ENCODE measurements at places on chromosomes 3 and 15.

DNA sequence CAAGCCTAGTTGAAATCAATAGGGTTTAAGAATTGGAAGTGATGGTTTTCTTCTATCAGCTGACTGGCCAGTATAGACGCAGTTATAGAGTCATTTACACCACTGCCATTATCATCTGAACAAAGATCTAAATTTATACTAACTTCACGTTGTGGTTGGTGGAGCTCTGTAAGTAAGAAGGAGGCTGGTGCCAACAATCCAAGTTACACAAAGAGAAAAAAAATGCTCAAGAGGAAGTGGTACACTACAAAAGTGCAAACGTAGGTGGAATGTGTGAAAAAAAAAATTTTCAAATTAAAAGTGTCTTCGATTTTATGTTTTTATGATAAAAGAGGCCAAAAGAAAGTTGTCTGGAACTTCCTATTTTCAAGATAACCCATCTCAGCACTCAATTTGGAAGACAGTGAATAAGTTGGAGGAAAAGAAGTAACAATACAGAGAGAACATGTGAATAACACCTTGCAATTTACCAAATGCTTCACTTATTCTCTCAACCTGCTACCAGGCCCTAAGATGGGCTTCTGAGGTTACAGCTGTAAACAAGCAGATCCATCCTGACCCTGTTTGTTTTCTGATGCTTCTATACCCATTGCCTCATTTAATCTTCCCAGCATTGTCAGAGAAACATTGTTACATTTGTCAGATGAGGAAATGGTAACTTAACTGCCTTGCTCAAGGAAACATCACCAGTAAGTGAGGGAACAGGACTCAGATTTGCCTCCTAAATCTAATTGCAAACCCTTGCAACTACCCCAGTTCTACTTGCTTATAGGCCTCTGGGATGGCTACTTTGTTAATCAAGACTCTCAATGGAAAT, 12.0 kb upstream of the TASOR start:
- no peak for DNase-seq

DNA sequence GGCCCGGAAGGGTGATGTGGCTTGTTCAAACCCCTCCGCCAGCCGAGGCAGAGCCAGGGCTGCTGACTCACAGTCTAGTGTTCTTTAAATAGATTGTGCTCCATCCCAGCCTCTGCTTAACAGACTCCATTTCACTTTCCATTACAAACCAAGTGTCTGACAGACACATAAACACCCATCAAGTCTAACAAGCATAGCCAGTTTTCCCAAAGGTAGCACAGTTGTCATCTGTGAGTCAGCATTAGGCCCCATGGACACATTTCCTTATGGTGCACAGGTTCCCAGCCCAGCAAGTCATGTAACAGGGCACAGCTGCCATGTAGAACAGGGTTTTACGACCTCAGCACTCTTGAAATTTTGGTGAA, 109.9 kb upstream of the RAP2B start:
- no peak for DNase-seq

GRCh38 chr15:59792359-59792758, 103.2 kb upstream of the BNIP2 start:
- no peak for DNase-seq

GRCh38 chr3:42936157-42936981, 30.4 kb downstream of the ZNF662 start:
- DNase-seq: no peak

- DNase-seq: no peak
These were observed 36.2 kb downstream of the EHD4 start for GRCh38 chr15:41936155-41936554.

DNA sequence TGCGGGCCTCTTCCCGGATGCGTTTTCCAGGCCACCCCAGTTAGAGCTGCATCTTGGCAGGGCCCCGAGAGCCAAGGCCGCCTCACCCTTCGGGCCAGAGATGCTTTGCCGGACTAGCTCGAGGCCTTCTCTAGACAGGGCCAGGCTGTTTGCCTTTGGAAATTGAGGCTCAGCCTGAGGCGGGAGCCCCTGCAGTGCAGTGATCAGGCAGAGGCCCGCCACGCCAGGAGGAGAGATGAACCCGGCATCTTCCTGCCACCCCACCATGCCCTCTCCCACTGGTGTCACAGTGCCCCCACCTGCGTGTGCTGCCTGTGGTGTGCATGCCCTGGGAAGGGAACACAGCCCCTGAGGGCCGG, 8.9 kb upstream of the ROPN1B start:
- no peak for DNase-seq

DNA sequence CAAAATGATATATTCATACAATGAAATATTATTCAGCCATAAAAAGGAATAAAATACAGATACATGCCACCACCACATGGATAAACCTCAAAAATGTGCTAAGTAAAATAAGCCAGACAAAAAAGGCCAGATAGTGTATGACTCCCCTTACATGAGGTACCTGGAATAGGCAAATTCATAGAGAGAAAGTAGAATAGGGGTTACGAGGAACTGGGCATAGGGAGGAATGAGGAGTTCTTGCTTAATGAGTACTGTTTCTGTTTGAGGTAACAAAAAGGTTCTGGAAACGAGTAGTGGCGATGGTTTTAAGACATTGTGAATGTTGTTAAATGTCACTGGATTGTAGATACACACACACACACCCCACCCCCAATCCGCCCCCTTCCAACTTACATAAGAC, 8.2 kb downstream of the RAF1 start:
- DNase-seq: no peak

DNA sequence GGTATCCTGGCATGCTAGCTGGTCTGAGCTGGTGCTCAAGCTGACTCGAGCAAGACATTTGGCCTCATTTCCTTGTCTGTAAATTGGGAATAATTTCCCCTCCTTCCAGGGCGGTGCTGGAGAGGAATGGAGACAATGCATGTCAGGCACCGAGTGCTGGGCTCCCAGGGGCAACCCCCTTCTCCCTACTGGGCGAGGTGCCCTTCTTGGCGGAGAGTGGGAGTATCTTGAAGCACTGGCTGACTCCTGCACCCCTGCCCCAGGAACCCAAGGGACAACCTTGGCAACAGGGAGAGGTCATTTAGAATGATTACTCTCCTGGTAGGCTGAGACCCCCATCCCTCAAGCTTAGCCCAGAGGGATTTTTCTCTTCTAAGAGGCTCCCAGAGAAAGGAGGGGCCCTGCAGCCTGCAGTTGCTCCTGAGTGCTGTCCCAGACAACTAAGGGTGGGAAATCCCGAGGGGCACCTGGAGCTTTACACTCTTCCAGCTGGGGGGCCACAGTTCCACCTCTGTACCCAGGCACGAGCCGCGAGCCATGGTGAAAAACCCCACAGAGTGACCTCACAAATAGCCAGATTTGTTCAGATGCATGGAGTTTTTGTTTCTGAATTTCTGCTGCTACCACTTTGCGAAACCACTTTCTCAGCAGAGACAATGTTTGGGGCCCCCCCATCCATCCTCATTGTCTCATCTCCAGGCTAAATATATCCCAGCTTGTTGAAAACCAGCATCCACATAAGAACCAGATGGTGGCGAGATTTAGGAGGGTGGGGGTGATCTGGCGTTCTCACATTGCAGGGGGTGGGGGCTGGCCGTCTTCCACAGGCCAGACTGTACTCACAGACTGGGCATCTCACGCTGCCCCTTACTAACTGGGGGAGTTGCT, 44.8 kb downstream of the ABTB1 start:
- DNase-seq: no peak

DNA sequence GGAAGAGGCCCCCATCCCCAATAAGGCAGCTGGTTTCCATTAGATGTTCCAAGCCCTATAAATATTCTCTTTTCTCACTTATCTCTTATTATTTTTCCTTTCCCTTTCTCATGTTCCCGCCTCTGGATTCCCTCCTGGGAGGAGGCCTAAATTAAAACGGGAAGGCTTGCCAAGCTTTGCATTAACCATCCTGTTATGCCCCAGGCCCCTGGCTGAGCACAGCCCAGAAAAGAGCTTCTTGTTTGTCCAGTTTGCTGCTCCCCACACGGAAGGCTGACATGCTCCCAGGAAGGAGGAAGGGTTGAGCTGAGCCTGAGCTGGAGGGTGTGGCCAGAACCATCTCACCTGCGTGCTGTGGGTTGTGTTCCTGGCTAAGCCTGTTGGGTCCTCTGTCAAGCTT, 63.1 kb upstream of the BOC start:
- DNase-seq: no peak

DNA sequence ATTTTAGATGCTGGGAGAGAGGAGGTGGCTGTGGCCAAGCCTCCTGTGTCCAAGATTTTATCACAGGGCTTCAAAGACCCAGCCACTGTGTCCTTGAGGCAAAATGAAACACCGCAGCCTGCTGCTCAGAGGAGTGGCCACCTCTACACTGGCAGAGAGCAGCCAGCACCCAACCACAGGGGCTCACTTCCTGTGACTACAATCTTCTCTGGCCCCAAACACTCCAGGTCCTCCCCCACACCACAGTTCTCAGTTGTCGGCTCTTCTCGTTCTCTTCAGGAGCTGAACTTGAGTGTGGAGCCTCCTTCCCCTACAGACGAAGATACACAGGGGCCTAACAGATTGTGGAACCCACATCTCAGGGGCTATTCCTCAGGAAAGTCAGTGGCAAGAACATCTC, 45.6 kb downstream of the CDAN1 start:
- no peak for DNase-seq

DNA sequence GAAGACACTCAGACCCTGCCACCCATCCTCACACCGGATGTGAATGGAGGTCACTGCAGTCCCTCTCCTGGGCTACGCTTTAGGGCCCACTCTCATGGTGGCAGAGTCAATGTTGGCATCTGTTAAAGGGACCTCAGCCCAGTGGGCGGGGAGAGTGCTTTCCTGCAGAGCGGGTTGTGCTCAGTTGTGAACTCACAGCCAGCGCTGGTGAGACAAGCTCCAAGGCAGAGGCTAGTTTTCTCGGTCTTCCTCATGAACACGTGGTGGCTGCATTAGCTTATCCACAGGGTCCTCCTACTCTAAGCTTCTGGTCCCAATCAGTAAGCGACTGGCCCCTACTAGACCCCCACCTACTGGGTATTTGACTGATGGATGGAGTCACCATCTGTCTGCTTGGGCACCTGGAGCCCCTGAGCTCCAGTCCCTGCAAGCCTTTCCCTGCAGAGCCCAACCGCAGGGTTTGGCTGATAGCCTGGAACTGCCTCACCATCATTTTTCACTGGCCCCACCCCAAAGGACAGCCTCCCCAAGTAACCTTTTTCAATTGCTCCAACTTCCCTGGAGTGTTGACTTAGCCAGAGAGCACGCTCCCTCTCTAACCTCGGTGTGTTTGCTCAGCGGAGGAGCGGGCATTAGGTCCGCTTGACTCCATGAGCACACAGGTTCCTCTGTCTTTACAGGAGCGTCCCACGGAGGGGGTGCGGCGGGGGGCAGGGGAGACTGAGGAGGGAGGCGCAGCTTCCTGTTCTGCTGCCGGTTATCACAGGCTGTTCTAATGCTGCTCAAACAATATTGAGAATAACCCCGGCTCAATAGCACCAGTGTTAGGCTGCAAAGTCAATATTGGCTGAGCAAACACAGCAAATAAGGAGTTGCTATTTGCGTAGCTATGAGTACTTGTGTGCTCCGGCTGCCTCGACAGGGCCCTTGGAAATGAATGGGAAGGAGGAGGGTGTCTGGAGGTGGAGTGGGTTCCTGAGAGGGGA, 141.7 kb downstream of the RPLP1 start:
- no peak for DNase-seq

DNA sequence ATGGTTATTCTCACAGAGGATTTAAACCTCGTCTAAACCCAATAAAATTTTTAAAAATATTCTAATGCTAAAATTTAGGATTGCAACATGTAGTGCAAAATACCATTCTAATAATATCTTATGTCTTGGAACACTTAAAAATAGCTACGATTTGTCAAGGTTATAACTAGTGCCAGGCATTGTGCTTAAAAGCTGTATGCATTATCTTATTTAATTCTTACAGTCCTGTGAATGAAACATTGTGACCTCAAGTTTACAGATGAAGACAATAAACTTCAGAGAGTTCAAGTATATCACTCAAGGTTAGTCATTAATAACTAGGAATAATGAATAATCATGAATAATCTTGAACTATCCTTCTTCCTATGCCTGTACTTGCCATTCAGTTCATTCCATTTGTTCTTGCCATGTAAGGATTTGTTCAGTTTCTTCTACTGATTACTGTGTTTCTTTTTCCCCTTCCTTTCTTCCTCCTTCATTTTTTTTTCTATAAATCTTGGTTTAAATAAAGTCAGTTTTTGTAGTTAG, 897.6 kb upstream of the NR2F2 start:
- no peak for DNase-seq

DNA sequence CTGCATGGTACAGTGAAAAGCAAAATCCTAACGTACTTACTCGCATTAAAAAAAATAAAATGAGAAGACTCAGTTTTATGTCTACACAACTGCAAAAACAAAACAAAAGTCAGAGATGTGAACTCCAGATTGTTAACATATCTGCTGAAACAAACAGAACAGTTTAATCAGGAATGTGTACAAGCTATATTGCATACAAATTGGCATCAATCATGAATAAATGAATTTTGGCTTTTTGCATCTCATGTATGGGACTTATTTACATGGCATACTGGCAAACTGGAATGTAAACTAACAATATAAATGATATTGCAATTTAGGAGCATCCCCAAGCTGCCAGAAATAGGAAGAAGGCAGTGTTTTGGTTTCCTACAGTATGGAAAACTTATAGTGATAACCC, 79.6 kb upstream of the NSMCE3 start:
- DNase-seq: no peak

- DNase-seq: no peak
These were observed at the start of gene ABHD17C for GRCh38 chr15:80695099-80695910. Gene ABHD17C, plus strand, starts transcription at chr15:80695310. Its CDS starts 120 bp downstream, at chr15:80695430.

GRCh38 chr3:194023501-194024280, 112.3 kb upstream of the HES1 start:
- no peak for DNase-seq

DNA sequence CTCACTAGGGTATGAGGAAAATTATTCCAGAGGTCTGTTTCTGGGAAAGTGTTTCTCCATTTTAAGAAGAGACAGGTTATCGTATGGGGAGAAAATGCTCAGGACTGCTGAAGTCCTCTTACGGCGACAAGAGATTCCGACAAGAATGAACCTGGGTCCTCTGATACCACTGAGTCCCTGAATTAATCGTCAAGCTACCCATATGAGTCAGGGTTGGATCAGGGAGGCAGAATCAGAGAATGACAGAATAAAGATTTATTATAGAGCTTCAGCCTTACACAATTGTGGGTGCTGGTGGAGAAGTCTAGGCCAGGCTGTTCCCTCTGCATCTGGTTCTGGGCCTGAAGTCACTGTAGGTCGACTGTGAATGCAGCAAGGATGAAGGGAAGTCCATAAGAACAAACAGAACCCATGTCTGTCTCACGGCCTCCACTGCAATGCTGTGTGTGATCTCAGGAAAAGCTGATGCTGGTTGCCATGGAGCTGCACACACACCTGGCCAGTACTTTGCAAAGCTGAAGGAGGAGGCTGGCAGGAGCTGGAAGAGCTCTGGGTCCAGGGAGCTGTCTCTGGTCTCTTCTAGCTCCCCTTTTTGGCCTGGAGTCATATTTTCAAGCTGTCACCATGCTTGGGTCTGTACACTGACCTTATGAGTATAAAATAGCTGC, 83.9 kb downstream of the HHLA2 start:
- no peak for DNase-seq

Measured in cortex of kidney (tissue), 1 donor.